ENCODE measurements at places on chromosomes 1 and 21.

DNA sequence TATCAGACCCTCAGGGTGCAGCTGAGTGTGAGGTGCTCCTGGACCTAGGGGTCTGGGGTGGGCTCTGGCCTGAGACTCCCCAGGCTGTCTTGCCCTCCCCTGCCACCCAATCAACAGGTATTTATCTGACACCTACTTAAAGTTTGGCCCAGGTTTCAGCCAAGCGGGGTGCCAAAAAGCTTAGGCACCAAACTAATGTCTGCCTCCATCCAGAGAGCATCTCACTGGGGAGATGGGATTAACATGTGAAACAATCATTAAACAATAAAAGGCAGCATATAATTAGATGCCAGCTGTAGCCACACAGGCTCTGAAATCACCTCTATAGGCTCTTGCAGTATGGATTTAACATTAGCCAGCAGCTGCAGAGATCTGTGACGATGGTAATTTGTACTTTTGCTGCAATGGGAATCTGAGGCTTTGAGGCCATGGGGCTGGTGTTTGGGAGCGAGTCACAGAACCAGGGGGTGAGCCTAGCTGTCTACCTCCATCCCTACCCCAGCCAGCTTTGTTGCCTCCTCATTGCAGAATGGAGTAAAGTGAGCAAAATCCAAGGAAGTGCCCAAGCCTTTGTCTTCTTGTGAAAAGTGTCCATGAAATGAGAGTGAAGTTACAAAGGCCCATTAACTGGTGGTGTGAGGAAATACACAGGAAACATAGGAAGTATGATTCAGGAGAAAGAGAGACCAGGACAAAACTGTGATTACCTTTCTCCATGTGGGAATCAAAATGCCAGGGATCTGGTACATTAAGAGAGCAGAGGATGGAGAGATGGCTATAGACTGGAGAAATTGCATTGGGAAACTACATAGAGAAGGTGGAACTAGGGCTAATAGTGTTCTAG lies 36.1 kb downstream of the EIF2D start:
- DNase-seq: no peak

- no peak for DNase-seq
These were observed 22.1 kb downstream of the HYI start for GRCh38 chr1:43431676-43432075.

DNA sequence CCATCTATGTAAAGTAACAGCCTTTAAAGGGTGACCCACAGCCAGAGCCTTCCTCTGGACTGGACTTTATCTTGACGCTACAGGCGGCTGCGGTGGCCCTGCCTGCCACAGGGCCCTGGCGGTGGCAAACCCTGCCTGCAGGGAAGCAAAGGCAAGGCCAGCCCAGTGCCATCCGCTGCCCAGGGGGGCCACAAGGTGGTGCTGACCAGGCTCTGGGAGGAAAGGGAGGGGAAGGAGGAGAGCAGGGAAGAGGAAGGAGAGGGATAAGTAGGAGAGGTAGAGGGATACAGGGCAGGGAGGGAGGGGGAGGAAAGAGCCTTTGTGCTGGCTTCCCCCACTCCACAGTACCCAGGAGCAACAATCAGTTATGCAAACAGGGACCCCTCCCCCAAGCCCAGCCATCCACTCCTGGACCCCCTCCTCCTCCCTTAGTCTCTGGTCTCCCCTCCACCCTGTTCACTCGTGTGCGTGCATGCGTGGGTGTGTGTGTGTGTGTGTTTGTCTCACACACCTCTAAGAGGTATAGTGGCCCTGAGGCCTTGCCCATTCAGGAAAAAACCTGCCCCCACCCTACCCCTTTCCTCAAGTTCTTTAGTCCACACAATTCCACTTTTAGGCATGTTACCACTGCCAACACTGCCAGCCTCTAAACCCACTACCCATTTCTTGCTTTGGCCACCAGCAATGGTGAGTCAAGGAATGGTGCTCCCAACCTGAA lies 30.3 kb downstream of the SSBP3 start:
- no peak for DNase-seq

DNA sequence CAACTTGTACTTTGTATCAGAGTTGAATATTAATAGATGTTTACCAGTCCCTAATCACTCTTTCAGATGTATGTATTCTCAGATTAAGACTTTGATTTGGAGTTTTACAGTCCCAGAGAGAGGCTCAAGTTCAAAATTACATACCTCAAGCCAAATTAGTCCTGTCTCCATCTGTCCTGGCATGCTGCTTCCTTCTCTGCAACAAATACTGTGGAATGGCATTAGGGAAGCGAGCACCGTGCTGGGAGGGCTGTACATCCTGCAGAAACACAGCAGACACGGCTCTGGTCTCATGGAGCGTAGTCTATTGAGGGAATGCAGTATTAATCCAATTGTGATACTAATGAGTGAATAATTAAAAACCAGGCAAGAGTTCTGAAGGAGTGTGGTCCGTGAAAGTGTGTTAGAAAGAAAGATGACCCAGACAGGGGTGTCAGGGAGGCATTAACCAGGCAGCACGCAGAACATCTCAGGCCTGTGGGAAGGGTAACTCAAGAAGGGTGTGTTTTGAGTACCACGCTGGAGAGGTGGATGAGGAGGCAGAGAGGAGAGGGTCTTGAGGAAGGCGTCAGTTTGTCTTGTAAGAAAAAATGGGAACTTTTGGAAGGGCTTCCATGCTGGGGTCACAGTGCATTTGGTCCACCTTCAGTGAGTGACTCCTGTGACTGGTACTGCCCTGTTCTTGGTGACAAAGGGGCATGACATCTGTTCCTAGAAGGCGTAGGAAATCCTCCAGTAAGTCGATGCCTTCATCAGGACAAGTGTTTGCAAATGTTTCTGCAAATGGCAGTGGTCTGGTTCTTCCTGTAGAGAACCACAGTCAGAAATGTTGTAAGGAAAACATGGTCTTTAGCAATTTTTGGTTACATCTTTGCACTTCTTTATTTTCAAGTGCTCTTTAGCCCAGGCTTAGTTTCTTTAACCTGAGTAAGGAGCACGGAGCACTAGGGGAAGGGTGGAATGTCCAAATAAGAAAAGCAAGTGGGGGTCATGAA lies 1.6 kb downstream of the RAB4A start:
- DNase-seq: no peak

- DNase-seq: no peak
These were observed 20.8 kb upstream of the PIK3R3 start for GRCh38 chr1:46153228-46153627.

GRCh38 chr1:27487966-27488884 lies 1.7 kb downstream of the WASF2 start:
- DNase-seq: peak; percentile 25

- DNase-seq: peak; percentile 44
These were observed 23.1 kb upstream of the PHTF1 start for GRCh38 chr1:113782406-113782805.

DNA sequence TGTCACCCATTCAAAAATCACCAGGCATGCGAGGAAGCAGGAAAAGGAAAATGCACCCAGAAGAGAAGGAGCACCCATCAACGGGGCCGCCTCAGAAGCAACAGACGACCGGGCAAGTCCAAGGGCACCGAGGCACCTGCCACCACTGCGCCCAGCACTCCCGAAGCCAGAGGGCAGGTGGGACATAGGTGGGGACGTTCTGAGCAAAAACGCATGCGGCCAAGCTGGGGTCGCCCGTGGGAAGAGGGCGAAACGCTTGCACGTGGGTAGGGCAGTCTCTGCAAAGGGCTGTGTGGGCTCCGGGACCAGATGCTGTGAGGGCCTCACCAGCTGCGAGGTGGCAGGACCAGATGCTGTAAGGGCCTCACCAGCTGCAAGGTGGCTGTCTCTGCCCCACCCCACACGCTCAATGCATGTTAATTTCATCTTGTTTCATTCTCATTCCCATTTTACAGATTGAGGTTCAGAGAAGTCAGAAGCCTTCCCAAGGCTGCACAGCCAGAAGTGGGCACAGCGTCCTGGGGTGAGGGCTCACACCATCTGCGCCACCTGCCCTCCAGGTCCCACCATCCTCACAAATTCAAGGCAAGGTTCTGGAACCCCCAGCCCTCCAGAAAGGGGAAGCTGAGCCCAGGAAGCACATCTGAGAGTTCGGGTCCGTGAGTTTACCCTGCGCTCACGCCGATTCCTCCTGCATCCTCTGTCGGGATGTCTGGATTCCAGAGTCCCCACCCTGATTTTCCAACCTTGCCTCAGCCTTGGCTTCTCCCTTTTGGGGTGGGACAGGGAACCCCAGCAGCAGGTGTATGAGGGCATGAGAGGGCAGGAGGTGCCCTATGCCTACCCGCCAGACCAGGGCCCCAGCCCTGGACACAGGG lies 8.2 kb upstream of the SAMD11 start:
- DNase-seq: no peak

DNA sequence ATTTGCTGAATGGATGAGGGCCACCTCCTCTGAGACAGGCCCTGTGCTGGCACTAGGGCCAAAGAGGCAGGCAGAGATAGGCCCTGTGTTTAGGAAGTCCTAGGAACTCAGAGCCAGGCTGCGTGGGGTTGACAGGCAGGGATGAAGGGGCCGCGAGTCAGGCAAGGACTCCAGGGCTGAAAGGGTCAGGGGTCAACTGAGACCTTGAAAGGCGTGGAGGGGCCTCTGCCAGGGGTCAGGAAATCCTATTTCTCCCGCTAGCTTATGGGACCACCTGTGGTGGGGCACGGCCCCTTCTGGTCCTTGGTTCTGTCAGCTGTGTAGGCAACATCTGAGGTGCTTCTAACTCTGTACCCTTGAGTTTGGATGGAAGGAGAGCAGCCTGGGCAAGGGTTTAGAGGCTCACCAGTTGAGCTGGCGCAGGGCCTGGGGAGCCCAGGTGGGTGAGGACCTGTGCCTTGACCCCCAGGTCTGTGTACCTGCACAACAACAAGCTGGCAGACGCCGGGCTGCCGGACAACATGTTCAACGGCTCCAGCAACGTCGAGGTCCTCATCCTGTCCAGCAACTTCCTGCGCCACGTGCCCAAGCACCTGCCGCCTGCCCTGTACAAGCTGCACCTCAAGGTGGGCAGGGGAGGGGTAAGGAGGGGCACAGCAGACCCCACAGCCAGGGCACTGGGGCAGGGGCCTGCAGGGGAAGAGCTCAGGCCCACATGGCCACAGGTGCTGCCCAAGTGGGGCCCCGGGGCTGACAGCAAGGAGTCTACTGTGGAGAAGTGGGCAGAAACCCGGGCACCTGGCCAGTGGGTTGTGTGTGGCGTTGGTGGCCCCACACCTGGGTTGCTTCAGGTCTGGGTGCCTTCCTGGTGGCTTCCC lies 14.9 kb downstream of the PODN start:
- no peak for DNase-seq

- DNase-seq: peak; percentile 92
These were observed 11.4 kb upstream of the MNDA start for GRCh38 chr1:158819461-158820443.

GRCh38 chr21:34890470-34890723 lies 158.7 kb downstream of the RUNX1 start:
- no peak for DNase-seq

GRCh38 chr1:20717452-20718342 lies at the start of gene KIF17:
TSS of gene KIF17 (minus strand) at chr1:20718007. CDS start at chr1:20717706, 301 bp downstream.
- peak; percentile 65 for DNase-seq

- peak; percentile 24 for DNase-seq
These were observed 16.7 kb downstream of the DDX59 start for GRCh38 chr1:200653022-200653462.

Data from amniotic epithelial cell (primary cell).